ENCODE measurements at places on chromosomes 4 and X. TPM values are rescaled to one million over a fixed set of nuclear protein-coding genes. Genes with fewer than 3 reads are reported as not detected.

The ASB9 gene
- not detected for total RNA-seq

The NAP1L2 gene
- total RNA-seq, result 0.49 TPM

The HSFX2 gene
- 0.36 TPM for total RNA-seq

The MAGEB17 gene
- not detected for total RNA-seq

The TMEM31 gene
- total RNA-seq, result not detected

The PDZD4 gene
- total RNA-seq, result 0.09 TPM

The SPANXB1 gene
- not detected for total RNA-seq

The CPLX1 gene
- total RNA-seq, result not detected

The ADH5 gene
- total RNA-seq, result 466 TPM

The MGAT4D gene
- total RNA-seq, result not detected

Data from fibroblast of the aortic adventitia (primary cell).